ENCODE measurements at places on chromosomes 4 and X. TPM values are rescaled to one million over a fixed set of nuclear protein-coding genes. Genes with fewer than 3 reads are reported as not detected.

- DNase-seq: peak; percentile 5
Observed at GRCh38 chr4:48504352-48504751, 14.3 kb downstream of the ZAR1 start.

GRCh38 chr4:183403486-183403885, 41.0 kb upstream of the CDKN2AIP start:
- DNase-seq: no peak

DNA sequence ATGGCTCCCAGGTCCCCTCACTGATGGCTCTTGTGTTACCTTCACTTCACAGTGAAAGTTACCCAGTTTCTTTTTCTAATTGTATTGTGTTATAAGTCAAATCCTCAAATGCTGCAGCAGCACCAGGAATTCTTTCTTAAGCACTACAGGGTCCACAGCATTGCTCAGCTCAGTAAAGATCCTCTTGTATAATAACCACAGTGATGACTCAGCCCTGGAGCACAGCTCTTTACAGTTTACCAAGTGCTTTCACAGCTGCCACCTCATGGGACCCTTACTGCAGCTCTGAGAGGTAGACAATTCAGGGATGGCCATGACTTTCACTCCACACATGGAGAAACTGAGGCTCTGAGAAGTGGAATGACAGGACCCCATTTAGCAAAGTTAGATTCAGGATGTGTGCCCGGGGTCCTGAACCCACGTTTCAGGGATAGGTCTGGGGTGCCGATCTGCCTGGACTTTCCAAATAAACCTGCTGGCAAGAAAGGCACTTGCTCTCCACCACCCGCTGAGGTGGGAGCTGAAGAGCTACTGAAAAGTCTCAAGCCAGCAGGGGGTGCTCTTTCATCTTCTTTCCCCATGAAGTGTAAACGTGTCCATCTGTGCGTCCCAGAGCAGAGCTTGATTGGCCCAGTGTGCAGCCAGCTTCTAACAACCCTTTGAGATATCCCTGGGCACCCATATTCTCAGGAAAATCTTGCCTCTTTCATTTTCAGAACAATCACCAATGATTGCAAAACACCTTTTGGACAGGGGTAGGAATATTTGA, 35.7 kb upstream of the GABRQ start:
- DNase-seq: no peak

DNA sequence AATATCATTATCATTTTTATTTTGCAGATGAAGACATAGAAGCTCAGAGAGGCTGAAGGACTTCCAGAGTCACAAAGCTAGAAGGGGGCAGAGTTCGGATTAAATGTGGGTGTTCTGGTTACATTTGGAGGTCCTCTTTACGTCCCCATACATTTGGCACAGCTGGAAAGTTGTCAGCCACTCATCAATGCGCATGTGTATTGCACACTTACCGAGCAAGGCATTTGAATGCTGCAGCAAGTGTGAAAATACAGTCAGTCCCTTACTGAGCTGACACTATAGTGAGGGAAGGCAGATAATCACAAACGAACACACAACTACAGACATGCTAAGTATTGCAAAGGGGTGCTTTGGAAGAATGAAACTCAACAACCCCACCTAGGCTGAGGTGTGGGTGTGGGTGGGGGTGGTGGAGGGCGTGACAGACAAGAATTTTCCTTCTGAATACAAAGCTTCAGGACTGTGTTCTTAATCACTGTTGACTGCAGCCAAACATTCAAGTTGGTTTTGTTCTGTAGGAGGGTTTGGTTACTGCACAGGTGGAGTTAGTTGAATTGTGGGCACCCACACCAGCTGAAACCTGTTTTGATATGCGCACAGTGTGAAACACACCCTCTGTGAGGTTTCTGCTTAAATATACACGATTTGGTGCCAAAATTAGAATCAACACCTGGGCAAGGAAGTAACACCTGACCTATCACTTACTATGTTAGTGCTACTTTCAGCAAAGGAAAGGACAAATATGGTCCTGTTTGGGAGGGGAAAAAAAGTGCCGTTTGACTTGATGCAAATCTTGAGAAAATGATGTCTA, 72.4 kb downstream of the COQ2 start:
- DNase-seq: no peak

GRCh38 chrX:115177932-115178331, 11.3 kb upstream of the RBMXL3 start:
- no peak for DNase-seq

- no peak for DNase-seq
Observed at GRCh38 chrX:57643698-57644097, 36.4 kb downstream of the NLRP2B start.

DNA sequence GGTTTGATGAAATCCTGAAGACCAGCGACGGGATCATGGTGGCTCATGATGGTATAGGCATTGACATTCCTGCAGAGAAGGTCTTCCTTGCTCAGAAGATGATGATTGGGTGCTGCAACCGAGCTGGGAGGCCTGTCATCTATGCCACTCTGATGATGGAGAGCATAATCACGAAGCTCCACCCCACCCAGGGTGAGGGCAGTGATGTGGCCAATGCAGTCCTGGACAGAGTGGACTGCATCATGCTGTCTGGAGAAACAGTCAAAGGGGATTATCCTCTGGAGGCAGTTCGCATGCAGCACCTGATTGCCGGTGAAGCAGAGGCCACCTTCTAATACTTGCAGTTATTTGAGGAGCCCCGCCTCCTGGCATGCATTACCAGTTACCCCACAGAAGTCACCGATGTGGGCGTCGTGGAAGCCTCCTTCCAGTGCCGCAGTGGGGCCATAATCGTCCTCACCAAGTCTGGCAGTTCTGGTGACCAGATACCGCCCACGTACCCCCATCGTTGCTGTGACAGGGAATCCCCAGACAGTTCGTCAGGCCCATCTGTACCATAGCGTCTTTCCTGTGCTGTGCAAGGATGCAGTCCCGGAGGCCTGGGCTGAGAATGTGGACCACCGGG, 140.1 kb downstream of the EDA2R start:
- no peak for DNase-seq

GRCh38 chr4:137367620-137368019, 164.7 kb downstream of the PCDH18 start:
- no peak for DNase-seq

DNA sequence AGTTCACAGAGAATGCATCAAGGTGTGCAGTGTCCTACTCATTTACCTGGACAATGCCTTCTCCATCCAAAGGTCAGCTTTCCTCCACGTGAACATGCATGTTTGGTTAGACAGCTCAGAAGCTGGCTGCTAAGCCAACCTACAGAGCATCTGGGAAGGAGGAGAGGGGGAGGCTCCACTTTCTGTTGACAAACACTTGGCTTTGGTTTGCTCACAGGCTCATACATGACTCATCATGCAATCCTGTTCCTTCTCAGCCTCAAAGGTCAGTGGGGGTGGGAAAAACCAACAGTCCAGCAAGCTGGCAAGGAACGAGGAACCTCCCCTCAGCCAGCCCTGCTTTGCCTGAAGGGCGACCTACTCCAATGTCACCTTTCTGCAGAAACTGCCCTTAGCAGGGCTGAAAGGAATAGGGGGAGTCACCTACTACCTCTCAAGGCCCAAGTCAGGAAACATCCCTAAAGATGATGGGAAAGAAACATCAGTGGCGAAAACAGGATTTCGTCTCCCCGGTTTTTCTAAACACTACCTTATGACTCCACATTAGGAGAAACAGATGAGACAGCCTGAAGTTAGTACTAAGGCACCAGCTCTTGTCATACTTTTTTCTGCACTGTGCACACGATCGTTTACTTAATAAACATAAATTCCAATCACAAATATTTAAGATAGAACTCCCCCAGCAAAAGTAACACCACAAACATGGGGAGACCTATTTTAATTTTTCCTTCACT, 37.9 kb downstream of the RELL1 start:
- peak; percentile 86 for DNase-seq

DNA sequence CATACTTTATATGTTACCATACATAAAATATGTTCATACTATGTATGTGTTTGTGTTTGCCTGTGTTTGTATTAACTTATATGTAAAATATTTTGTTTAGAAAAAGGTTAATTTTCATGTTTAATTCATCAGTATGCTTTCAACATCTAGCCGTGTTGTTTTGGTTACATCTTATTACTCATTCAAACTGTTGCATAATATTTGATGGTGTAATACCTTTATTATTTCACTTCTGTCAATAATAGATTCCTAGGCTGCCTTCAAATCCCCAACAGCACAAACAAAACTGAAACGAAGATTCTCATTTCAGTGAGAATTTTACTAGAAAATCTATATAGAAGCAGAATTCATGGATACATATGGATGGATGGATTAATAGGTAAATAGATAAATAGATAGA, 462.3 kb upstream of the ADGRL3 start:
- no peak for DNase-seq

DNA sequence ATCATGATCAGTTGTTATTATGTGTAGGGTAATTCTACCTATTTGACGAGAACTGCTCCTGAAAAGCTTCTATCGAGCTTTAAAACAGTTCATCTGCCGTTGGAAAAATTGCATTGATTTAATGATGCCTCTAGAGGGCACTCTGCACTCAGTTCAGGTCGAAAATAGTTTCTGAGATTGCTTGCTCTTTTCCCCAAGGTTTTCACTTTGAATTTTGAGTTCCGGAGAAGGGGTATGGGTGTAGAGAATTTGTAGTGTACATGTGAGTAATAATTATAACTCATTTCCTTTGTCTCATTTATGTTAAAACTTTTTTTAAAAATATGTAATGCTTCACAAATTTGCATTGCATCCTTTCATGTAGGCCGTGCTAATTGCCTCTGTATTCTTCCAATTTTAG, 28.4 kb upstream of the TNIP3 start:
- peak; percentile 7 for DNase-seq

- no peak for DNase-seq
Observed at GRCh38 chr4:84171871-84172270, 327.2 kb downstream of the NKX6-1 start.

- no peak for DNase-seq
Observed at GRCh38 chr4:1330761-1331590, 16.0 kb upstream of the UVSSA start.

DNA sequence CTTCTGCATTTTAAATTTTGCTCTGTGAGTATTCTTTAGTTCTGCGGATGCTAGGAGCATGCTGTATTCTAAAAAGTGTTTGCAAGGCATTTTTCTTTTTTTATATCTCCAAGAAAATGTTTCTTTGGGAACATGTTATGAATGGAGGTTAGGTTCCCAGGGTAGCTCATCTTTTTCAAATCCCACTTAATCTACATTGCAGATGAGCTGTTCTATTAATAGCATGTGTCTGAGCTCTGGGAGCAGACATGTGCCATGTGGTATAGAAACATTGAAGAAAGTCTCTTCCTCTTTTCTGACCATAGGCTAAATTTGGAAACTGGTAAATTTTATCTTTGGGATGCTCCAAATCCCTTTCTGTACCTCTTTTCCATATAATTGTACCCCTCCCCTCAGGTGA, 23.2 kb downstream of the DIAPH2 start:
- no peak for DNase-seq

- DNase-seq: no peak
Observed at GRCh38 chrX:67781132-67781531, 237.3 kb downstream of the AR start.

DNA sequence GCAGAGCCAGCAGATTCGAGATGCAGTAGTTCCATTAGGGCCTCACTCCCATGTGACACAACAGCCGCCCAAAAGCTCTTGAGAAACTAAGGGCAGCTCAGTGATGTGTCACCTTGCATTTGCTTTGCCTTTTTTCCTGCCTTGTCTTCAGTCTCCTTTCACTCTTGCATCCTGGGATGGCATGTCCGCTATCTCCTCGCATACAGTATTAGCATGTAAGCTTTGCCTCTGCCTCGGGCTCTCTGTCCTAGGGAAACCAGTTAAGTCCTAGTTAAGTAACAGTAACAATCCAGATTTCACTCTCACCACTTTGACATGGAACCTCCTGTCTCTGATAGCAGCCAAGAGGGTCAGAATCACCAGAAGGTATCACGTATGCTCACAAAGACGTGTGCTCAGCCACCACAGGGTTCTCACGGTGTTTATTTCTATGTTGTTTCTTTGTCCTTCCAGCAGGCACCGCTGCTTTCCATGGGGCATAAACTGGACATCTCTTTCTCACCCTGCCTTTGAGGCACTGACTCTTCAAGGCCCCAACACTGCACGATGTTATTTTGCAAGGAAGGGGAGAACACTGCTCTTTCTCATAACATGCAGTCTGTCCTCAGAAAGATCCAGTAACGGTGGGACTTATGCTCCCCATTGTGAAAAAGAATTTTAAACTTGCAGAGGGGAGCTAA, 26.7 kb upstream of the SORBS2 start:
- no peak for DNase-seq

- DNase-seq: no peak
Observed at GRCh38 chrX:39725928-39726619, 371.7 kb downstream of the BCOR start.

- DNase-seq: no peak
Observed at GRCh38 chrX:70421618-70422017, 1.5 kb upstream of the GDPD2 start.

DNA sequence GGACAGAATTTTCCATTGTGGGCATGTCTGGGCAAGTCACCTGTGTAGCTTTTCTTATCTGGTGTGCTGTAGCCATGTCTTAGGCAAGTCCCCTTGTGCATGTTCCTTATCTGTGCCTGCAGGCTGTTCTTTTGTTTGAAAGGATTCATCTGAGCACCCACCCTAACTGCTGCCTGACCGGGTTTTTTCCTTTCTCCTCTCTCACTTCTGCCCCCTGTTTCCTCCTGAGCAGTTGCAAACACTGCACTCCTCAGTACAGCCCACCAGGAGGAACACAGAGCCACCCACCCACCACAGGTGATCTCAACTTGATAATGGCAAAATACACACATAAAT, 29.2 kb upstream of the IL9R start:
- no peak for DNase-seq

DNA sequence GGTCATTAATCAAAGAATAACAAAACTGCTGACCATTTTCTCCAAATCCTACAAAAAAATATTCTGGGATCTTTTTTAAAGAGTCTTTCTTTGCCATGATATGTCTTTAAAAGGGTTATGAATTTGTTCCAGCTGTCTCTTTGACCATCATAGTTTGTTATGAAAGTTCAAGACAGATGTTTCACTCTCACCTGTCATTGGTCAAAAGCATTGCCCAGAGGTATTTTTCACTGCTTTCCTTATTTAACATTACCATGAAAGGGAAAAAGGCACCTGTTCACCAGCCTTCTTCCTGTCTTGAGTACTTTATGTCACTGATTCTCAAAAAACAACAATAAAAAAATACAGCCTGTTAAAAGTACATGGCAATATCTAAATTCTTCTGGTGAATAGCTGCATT, 643.8 kb downstream of the FAT4 start:
- no peak for DNase-seq

GRCh38 chrX:150872773-150873336, 25.6 kb downstream of the CD99L2 start:
- no peak for DNase-seq

- no peak for DNase-seq
Observed at GRCh38 chr4:45920861-45921260, 203.0 kb downstream of the GABRG1 start.

- DNase-seq: no peak
Observed at GRCh38 chr4:56649445-56650261, 31.4 kb downstream of the HOPX start.

Gene GLRA3
- not detected for total RNA-seq

Gene FGB
- total RNA-seq: not detected

Gene DMRTC1B
- not detected for total RNA-seq

Gene SPACA5
- total RNA-seq: not detected

Gene DCAF8L2
- not detected for total RNA-seq

Gene CT45A2
- not detected for total RNA-seq

Gene EVC2
- total RNA-seq: not detected

Gene RBM46
- not detected for total RNA-seq

Gene CSAG2
- not detected for total RNA-seq

Gene TRIM60
- not detected for total RNA-seq

Gene SCRG1
- not detected for total RNA-seq

Gene GPRIN3
- 0.71 TPM for total RNA-seq

Gene GUCY1B1
- total RNA-seq: 35.6 TPM

Gene MAGEA11
- not detected for total RNA-seq

Gene TCEAL6
- not detected for total RNA-seq

Gene NWD2
- not detected for total RNA-seq
